NCI-H2081 treated with DMSO at 0.1 percent for 48 hours (cell line): ENCODE measurements at places on chromosomes 2 and 18.

DNA sequence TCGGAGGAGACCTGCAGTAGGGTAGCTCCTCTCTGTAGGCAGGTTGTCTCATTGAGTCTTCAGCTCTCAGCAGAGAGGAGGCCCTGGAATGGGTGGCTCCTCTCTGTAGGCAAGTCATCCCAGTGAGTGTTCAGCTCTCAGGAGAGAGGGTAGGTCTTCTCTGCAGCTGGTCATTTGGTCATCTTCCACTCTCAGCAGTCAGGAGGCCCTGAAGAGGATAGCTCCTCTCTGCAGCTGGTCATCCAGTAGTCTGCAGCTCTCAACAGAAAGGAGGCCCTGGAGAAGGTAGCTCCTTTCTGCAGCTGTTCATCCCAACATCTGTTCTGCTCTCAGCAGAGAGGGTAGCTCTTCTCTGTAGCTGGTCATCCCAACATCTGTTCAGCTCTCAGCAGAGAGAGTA is 26.0 kb upstream of the RUFY4 start:
- no peak for DNase-seq

DNA sequence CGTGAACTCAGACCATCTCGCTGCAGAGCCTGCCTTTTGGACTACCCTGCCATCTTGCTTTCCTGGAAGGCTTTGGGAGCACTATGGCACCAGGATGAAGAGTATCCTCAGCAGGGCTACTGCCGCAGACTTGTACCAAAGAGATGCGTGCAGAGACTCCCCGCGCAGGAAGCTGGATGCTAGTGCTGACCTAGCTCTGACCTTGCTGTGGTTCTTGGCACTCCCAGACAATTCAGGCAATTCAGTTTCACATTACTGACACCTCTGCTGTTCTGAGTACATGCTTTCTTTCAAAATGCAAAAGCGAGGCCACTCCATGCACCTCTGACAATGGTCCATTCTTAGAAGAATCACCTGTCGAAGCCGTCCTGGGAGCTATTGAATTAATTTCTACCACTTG is 251.5 kb upstream of the MEX3C start:
- no peak for DNase-seq

DNA sequence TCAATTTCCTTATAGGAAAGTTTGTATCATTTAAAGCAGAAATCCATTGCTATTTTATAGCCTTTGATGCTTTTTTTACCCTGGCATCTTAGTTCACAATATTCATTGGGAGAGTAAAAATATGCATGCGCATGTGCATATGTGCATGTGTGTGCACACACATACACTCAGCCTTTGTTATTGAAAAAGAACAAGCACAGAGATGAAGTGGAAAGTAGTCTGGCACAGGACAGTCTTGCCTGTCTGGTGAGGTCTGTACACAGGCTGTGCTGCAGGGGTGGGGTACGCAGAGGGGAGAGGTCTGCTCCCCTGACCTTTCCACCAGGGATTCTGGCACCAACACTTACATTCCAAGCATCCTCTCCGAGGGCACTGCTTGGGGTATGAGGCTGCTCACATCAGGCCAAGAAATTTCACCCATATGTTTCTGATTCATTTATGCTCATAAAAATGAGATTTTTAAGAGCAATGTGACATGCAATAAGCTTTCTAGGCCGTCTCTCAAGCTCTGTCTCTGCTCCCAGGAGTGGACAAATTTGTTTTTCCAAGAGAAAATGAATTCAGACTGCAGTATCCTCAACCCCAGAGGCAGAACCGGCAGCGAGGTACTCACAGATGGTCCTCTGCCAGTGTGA is 237.2 kb downstream of the INSIG2 start:
- no peak for DNase-seq

DNA sequence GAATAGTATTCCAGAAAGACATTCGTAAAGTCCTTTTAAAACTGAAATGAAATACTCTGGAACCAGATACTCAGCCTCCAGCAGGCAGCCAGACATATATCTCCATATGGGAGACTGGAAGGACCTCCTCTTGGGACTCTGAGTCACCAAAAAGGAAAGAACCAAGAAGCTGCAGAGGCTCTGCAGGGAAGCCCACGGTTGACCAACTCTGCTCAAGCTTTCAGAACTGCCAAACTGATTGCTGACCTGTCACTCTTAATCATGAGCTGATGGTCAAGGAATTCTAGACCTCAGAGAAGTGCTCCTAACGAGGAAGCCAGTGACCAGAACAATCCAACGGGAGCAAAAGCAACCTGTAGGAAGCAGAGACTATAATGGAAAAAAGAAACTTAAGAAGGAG is 434.7 kb downstream of the EIPR1 start:
- no peak for DNase-seq

GRCh38 chr2:45260946-45261345 is 251.7 kb upstream of the SIX2 start:
- DNase-seq = no peak

- DNase-seq = no peak
These were observed 67.8 kb downstream of the NXPH2 start for GRCh38 chr2:138712212-138712979.

DNA sequence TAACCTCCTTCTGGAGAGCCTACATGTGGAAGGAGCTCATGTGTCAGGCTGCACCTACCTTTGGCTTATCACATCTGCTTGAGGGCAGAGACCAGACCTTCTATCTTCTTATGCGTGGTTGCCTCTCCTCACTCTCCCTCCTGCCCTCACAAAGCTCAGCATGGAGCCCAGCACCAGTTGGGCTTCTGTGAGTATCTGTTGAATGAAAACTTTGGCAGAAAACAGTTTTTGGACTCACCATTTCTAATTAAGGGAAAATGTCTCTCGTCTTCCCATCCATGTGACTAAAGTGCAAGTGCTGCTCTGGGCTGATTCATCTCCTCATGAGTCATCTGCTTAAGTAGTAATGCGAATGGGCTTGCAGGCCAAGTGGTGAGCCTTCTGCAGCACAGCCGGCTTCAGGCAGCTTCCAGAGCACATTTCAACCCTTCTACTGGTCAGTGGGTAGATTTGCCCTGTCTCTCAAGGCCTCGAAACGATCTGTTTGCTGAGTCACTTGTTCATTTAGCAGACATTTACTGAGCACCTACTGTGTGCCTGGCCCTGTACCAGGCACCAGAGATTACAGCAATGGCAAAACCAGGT is 102.6 kb downstream of the VSNL1 start:
- DNase-seq = no peak

DNA sequence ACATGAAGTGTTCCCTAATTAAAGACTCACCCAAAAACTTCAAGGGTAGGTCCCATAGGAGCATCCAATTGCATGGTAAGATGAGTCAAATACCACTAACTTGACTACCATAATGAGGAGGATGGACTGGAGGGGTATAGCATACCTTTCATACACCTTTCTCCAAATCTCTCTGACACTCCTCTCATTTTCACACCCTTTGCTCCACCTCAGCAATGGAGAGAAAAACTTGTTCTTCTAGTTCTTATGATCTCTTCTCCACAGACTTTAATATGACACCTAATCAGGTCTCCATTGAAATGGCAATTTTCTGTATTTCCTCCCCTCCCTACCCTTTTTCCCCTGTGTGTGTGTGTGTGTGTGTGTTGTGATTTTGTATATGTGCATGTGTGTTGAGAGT is 41.1 kb upstream of the MAP2 start:
- DNase-seq = no peak

DNA sequence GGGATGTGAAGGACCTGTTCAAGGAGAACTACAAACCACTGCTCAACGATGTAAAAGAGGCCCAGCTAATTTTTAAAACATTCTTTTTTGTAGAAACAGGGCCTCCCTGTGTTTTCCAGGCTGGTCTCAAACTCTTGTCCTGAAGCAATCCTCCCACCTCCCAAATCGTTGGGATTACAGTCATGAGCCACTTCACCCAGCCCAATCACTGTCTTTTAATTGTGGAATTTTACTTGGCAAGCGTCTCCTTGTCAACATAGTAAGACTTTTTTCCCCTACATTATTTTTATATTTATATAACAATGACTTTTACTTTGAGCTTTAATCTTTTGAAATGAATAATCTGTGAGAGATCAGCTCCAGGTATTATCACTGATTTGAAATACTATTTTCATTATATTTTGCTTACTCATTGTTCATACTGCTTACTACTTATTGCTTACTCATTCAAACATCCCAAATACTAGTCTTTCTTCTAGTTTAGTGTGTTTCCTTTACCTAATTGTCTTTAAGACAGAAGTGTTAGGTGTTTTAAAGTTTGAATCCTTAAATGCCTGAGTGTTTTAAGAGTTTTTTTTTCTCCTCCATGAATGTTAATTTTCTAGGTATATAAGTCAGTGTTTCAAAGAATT is 48.9 kb downstream of the PTPN4 start:
- DNase-seq = no peak

DNA sequence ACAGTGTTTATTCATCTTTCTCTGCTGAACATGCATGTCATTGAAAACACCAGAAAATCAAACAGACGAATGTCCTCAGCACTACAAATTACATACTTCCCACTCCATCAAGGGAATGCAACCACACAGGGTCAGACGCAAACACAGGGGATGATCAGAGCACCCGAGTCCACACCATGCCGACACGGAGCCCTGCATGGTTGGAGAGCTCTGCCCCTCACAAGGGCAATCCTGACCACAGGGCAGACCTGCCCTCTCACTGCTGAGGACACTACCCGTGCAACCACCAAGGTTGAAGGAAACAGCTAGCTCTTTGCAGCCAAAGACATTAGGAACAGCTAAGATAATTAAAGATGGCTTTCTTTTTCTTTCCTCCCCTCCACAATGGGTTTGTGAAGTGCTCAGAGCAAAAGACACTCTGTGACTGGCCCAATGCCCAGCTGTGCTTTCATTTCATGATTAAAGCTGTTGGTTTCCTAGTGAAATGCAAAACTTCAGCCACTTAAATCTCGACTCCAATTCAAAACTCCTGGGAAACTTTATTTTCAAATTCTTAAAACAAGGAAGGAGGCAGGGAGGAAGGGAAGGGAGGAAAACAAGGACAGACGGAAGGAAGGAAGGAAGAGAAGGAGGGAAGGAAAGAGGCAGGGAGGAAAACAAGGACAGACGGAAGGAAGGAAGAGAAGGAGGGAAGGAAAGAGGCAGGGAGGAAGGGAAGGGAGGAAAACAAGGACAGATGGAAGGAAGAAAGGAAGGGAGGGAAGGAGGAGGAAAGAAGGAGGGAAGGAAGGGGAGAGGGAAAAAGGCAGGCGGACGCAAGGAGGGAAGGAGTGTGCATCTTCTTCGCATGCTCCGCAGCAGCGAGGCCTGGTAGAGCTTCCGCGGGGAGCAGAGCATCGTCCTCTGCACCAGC is 65.8 kb downstream of the NDUFA10 start:
- DNase-seq = no peak
